CD4-positive, alpha-beta T cell treated with Interleukin-17A for 1 hour (primary cell): ENCODE measurements at places on chromosomes 3 and 15.

DNA sequence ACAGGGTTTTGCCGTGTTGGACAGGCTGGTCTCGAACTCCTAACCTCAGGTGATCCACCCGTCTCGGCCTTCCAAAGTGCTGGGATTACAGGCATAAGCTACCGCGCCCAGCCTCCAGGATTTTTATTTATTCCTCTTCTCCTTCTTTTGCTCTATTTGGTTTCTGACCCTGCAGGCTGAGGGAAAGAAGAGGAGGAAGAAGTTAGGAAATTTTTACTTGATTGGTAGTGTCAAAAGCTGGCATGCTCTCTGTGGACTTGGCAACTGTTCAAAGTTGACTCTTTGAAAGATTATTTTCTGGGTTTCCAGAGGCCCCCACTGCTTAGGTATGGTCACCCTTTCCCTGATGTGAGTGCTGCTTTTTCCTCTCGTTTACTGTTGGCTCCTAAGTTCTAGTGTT lies 372.2 kb downstream of the DIPK2A start:
- DNase-seq, result no peak

GRCh38 chr15:69091654-69092053 lies 68.8 kb upstream of the GLCE start:
- DNase-seq, result no peak

DNA sequence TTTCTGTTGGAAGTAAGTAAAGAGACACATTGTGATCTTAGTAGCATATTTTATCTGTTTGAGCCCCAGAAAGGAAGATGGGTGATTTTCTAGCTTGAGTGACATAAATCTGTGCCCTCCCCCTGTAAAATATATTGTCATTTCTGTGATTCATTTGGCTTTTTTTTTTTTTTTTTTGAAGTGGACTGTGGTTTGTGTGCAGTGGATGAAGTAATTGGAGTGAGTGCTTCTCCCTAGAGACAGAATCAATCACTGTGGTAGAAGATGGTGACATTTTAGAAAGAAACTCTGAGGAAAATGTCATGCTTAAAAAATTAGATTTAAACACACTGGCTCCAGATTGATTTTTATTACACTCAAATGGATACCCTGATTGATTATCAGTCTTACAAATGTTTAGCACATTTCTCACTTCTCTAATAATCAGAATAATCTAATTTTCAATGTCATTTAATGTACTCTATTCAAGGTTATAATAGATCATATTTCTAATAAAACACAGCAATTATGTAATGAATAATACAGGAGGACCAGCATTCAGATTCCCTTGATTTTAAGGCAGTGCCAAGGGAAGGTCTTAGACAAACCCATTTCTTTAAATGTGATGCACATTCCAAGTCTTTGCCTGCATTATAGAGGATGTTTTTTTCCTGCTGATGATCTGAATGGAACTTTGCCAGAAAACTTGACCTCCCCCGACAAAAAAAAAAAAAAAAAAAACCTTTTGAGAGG lies 116.6 kb downstream of the TOP2B start:
- no peak for DNase-seq

DNA sequence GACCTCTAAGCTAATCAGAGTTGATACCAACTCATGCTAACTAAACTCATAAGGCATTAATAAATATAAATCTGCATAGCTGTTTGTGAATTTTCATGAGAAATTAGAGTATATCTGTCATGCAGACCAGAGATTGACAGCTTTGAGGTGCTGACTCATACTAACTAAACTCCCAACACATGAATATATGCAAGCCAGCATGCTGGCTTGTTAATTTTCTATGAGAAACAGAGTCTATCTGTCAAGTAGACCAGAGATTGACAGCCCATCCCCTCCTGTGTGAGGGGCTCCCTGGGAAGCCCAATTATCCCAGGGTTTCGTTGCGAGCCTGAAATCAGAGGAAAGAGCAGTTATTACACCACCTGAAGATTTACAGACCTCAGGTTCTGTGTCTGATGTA lies 69.3 kb downstream of the CD47 start:
- no peak for DNase-seq

- no peak for DNase-seq
These were observed 63.7 kb downstream of the CHD2 start for GRCh38 chr15:92963794-92964193.

DNA sequence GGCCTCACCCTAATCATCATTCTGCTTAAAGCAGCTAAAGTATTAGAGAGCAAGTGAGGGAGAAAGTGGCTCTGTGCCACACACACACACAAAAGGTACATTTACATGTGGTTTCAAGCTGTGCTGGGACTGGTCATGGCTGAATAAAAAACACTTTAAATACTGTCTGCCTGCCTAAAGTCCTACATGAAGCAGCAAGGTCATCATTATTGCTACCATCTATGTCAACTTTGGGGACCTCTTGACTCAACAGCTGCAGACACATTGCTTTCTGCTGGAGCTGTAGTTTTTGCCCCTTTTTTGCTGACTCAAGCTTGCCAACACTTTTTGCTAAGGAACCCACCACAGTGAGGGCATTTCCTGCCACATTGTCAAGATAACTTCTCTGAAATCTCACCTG lies 1237.9 kb downstream of the ROBO2 start:
- DNase-seq, result no peak

GRCh38 chr15:99130314-99130713 lies 25.4 kb downstream of the SYNM start:
- DNase-seq, result no peak

DNA sequence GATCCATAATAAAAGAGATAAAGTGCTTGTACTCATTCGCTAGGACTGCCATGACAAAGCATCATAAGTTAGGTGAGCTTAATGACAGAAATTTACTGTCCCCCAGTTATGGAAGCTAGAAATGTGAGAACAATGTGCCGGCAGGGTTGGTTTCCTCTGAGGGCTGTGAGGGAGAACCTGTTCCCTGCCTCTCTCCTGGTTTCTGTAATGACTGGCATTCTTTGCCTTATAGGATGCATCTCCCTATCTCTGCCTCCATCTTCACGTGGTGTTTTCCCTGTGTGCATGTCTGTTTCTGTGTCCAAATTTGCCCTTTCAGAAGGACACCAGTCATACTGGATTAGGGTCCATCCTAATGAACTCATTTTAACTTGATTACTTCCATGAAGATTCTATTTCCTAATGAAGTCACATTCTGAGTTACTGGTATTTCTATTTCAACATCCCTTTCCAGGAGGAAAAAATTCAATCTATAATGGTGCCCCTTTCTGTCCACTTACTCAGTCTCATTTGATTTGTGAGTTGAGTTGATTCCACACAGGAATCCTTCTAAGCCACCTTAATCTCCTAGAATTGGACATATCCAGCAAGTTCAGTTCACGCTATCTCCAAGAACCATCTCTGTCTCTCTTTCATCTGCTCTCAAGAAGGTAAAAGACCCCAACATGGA lies 71.2 kb upstream of the LIPC start:
- DNase-seq, result no peak

DNA sequence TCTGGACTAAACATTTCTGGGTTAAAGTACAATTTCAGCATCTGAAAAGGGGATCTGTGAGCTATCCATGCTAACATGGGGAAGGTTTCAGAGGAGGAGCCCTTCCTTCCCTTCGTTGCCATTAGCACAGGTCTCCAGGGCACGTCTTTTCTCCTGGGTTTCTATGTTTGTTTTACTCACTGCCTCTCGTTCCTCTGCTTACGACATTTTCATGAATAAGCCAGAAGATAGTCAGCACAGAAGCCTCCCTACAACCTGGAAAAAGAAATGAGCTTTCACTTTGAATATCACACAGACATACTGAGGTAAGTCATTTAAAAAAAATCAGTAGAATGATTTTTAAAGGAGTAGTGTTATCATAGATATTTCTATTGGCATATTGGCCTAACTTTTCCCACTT lies 117.2 kb upstream of the KCNMB2 start:
- no peak for DNase-seq

GRCh38 chr15:98881526-98882520 lies 125.8 kb downstream of the PGPEP1L start:
- peak; percentile 58 for DNase-seq

GRCh38 chr3:17580901-17581300 lies 161.5 kb downstream of the TBC1D5 start:
- DNase-seq, result no peak

DNA sequence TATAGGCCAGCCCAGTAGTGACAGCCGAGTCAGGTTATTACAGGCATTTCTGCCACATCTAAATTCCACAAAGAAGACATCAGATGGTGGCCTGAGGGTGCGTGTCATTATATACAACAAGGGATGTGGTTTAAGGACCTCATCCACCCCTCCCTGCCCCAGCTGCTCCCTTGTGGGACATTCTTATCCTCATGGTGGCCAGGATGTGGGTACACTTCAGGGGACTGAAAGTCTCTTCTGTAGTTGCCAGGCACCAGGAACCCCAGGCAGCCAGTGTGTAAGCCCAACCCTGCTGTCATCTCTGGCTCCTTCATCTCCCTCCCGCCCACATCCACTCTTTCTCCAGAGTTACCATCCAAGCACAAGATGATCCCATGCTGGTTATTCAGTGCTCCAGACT lies 224.9 kb upstream of the TOPAZ1 start:
- DNase-seq, result no peak

DNA sequence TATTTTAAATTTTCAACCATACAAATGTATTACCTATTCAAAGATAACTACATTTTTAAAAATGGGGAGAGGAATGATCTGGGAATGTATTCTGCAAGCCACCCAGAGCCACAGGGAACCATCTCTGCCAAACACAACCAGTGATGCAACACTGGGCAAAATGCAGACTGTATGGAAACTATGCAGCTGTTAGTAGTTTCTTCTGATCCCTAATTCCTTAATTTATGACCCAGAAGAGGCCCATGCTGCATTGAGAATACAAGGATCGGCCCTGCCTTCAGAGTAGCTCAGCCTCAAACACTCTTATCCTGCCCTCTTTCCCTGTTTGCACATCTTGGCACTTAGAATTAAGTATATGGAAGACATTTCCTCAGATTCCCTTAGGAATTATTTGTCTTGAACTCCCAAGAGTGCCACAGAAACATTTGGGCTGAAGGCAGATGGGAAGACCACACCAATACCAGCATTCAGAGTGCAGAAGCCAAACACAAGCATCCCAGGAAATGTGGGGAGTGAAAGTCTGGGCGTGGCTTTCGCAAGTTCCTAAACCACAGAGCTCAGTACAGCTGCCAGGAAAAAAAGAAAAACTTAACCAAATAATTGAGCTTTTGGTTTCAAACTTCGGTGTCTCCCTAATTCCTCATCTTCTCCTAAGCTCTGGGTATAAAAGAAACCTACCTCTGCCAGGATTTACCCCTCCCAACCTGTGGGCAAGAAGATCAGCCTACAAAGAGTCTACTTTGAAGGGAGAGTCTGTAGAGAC lies 5.3 kb downstream of the SNUPN start:
- DNase-seq, result no peak

- no peak for DNase-seq
These were observed 54.5 kb downstream of the PSMD6 start for GRCh38 chr3:63968612-63969350.

GRCh38 chr3:142794508-142794907 lies 70.7 kb downstream of the TRPC1 start:
- DNase-seq, result no peak

DNA sequence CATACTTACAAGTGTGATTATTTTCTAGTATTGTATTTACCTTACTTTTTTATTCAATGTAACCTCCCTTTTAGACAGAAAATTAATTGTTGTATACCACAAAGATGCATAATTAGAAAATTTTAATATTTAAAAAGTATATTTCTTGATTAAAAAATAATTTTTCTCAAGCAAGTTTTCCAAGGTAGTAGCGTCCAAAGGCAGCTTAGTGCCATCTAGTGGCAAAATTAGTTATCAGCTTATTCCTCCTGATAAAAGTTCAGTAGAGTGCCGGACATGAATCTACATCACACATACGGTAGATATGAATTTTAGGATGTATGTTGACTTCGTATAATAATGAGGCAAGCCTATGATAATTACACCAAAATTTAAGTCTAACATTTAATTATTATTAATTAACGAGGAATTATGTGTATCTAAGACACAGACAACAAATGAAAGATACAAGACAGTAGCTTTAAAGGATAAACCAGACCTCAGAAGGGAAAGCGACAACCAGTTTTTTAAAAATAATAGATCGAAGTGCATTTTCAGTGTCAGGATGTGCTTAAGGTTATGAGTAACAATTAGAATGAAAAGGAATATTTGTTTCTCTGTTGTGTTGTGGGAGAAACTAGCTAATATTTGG lies 405.9 kb downstream of the ROBO1 start:
- no peak for DNase-seq

DNA sequence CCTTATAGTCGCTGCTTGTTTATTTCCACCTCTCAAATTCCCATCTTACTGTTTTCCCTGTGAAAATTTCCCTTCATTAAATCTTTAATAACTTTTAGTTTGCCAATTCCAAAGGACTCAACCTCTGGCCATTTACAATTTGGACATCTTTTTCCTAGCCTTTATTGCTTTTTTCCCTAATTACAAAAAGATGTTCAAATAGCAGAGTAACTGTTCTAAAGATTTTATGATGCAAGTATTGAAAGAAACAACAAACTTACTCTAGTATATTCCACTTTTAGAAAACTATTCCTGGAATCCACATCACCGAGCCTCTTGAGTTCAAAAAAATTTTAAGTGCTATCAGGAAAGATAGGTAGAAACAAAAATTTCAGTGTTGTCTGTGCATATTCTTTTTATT lies 174.1 kb upstream of the UBE2E2 start:
- no peak for DNase-seq

- DNase-seq, result no peak
These were observed 49.7 kb upstream of the TSPAN3 start for GRCh38 chr15:77120576-77120975.

DNA sequence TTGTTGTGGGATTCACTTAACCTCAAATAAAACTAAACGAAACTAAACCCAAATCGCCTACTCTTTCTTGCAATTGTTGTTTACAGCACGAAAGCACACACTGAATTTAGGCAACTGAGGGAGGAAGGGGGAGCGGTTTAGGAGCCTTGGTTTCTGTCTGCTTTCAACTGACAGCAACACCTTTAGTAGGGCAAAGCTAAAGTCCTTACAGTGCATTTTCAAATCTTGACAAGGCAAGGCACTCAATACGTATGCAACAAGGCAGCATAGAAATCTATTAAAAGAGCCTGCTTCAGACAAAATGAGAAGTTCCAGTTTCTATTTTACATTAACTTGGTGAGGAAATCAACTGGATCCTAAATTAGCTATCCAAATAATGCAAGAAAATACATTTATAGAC lies 174.6 kb downstream of the CHST2 start:
- DNase-seq, result no peak

- DNase-seq, result peak; percentile 66
These were observed 160.9 kb downstream of the SMAD6 start for GRCh38 chr15:66862940-66863335.

- DNase-seq, result no peak
These were observed 49.2 kb upstream of the NMD3 start for GRCh38 chr3:161171639-161172552.

- DNase-seq, result no peak
These were observed 91.5 kb downstream of the ATG7 start for GRCh38 chr3:11363715-11364114.
